Naive B cell (primary cell): ENCODE measurements at places on chromosomes 2 and 18.

- H3K27ac ChIP-seq: peak overlapping the region; percentile 82
- H3K27me3 ChIP-seq: no peaks in the 10 kb centered on the region
- no peaks in the 10 kb centered on the region for H3K36me3 ChIP-seq
- no peak for DNase-seq
Observed at GRCh38 chr18:9615280-9615797, 980 bp upstream of the PPP4R1 start.

DNA sequence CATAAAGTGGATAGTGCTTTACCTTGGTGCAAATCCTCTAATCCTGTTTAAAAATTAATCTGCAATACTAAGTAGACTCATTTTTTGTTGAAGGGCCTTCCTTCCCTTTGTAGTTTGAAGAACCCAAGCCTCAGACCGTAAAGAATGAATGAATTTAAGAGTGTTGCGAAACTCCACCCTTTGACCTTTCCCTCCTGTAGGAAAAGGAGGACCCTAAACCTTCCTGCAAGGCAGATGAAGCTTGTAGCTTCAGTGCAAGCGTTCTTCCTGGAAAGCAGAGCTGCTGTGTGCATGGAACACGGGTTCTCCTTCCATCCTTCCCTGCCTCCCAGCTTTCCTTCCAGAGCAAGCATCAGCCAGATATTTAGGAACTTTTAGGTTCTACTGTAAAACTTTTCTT lies 1.7 kb downstream of the IMPA2 start:
- no peaks in the 10 kb centered on the region for H3K27me3 ChIP-seq
- H3K27ac ChIP-seq: no peak overlapping the region
- DNase-seq: no peak
- H3K36me3 ChIP-seq: no peaks in the 10 kb centered on the region

GRCh38 chr2:46499392-46499785 lies 20.0 kb downstream of the TMEM247 start:
- peak overlapping the region; percentile 96 for H3K4me3 ChIP-seq
- no peaks in the 10 kb centered on the region for H3K36me3 ChIP-seq
- DNase-seq: no peak
- no peaks in the 10 kb centered on the region for H3K27me3 ChIP-seq

DNA sequence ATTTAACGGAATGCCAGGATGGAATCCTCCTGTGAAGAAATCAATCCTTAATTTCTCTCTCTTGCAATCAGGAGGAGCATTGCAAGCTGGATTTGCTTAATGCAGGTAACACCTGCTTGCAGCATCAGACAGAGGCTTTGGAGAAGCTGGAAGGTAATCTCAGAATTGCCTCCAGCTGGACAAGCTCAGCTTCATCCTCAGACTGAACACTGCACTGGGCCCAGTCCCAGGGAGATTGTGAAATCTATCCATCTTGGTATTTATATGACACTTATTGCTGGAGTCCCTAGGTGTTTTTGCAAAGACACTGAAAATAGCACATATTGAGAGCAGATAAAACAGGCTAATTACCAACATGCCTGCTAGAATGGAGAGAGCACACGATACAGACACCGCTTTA lies 179.4 kb upstream of the SESTD1 start:
- no peak overlapping the region for H3K27ac ChIP-seq
- H3K36me3 ChIP-seq: peaks cover 2% of the 10 kb centered on the region
- H3K4me3 ChIP-seq: no peak overlapping the region

GRCh38 chr2:31384771-31385276 lies 29.7 kb downstream of the XDH start:
- no peaks in the 10 kb centered on the region for H3K4me1 ChIP-seq
- no peak overlapping the region for H3K27ac ChIP-seq
- no peaks in the 10 kb centered on the region for H3K36me3 ChIP-seq
- H3K27me3 ChIP-seq: peaks cover 4% of the 10 kb centered on the region
